ENCODE measurements at places on chromosomes 6 and 20.

- DNase-seq = no peak
Observed at GRCh38 chr6:49892280-49892679, 25.9 kb upstream of the CRISP1 start.

DNA sequence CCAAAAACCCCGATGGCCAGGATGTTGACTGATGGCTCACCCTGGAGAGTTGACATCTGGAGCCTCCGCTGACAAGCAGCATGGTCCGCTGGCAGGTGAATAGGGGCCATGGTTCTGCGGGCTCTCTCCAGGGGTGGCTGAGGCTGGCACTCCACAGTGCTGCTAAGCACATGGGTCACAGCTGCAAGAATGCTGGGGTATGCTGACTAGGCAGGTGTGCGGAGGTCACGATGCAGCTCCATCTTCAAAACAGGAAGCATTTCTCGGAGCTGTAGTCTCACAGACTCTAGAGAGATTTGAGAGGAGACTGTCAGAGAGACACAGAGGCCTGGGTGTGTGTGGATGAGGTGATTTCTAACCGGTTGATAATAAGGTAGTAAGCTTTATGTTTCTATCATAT lies 341.6 kb downstream of the NRN1 start:
- DNase-seq = no peak

DNA sequence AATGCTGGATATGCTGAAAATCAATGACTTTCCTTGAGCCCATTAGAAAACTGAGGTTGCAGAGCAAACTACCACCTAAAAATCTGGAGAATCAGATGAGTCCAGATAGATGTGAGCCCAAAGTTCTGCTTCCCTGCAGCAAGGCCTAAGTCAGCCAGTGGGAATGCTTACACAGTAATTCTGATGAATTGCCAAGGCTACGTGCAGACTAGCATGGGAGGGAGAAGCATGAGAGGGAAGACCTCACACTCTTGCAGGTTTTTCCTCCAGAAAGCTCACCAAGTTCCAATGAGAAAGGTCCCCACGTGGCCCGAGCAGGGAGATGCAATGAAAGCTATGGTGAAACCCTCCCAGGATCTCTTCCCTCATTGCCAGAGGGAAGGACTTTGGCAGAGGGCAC lies 104.8 kb upstream of the SIRPA start:
- no peak for DNase-seq

DNA sequence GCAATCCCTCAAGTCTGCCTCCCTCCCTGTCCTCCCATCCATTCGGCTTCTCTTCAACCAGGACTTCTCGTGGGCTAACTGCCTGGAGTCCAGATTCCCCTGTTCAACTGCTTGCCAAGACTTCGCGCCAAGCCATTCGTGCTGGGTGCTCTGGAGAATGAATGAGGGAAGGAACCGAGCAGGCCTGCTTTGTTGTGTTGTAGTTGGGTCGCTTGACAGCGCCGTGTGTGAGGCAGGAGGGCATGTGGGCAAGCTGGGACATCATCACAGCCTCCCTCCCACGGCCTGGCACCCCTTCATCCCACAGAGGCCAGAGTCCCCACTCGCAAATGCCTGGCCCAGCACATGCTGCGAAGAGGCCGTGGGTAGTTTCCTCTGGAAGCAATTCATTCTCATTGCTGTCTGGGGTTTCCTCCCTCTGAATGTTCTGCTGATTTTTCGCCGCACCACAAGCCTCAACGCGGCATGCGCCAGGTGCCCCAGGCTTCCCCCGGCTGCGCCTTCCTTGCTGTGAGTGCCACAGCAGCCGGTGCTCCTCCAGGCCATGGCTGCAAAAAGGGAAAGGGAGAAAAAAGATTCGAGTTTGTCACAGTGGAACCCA lies 336.0 kb downstream of the QKI start:
- no peak for DNase-seq

- DNase-seq = no peak
Observed at GRCh38 chr6:108448481-108448880, 112.2 kb upstream of the FOXO3 start.

- no peak for DNase-seq
Observed at GRCh38 chr6:11763460-11764249, 14.9 kb downstream of the ADTRP start.

DNA sequence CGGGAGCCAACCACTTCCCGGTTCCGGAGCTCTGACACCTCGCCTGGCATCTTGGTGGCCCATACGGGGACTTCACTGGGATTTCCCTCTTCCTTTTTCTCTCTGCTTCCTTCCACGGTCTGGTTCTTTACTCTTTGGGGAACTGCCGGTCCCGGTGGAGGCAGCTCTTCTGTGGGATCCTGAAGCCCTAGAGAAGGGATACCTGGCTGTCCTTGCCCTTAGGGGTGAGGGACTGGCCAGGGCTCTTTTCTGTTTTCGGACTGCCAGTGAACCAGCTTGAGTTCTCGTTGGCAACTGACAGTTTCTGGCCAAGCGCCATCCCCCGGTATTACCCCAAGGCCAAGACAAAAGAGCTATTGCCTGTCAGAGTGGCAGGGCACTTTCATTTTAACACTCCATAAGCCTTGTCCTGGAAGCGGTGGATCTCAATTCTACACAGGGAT lies 880 bp upstream of the CPXM1 start:
- no peak for DNase-seq

DNA sequence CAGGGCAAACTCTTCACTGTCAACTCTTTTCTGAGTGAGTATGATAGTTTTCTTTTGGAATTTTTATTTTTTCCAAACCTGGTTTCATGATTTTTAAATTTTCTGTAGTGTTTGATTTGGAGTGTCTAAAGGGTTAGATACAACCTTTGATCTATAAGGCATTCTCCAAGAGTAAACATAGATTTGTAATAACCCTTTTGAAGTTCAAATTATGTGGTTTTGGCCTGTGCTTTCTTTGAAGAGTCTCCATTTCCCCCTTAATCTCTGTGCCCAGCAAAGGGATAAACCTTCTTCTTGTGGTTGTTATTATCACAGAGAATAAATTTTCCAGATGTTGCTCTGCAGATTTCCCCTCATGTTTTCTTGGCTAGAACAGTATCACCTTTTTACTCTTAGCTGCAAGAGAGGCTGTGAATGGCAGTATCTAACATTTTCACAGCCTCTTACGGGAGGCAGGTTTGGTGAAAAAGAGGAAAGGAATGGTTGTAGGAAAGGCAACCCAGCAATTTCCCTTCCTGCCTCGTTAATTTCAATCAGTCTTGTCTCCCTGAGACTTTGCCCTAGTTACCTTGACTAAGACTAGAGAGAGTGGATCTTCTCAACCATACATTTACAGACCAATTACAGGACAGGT lies 83.3 kb upstream of the AKIRIN2 start:
- no peak for DNase-seq

DNA sequence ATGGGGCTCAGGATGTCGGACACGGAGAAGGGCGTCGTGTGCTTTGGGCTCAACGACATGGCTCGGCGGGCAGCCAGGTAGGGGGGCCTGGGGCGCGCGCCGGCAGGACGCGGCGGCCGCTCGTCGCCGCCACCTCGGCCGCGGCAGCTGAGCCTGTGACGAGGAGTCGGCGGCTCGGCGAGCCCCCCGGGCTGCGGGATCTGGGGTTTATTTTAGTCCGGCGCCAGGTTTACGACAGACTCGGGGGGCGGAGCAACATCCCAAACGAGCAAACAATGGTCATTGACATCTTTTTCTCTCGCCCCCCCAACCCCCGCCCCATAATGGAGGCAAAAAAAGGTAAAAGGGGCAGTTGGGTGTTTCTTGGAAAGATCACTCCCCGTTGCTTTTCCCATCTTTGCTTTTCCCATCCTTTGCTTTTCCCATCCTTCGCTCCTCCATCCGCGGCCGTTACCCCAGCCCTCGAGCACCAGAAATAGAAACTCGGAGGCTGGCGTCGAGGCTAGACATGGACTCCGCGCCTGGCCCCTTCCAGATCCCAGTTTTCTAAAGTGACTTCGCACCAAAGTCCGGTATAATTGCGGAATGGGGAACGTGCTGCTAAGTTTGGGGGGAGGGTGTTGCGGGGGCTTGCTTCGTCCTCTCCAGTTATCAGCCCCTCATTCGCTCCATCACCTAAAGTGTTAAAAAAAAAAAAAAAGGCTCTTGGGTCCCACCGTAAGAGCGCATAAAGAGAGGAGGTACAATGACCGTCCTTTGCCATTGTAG lies at the start of gene NKX2-4:
Gene NKX2-4 (minus strand): TSS at position 186 of the 768 bp plus-strand sequence. CDS start 127 bp downstream, at position 59.
- DNase-seq = no peak
